Activated CD4-positive, alpha-beta T cell treated with anti-CD3 and anti-CD28 coated beads, Interleukin-2, Interleukin-6, amounts not matched to agents 100 ng/mL and 50 ng/mL, durations not matched to agents 16 hours and 8 hours (primary cell): ENCODE measurements at places on chromosomes 1 and 21.

DNA sequence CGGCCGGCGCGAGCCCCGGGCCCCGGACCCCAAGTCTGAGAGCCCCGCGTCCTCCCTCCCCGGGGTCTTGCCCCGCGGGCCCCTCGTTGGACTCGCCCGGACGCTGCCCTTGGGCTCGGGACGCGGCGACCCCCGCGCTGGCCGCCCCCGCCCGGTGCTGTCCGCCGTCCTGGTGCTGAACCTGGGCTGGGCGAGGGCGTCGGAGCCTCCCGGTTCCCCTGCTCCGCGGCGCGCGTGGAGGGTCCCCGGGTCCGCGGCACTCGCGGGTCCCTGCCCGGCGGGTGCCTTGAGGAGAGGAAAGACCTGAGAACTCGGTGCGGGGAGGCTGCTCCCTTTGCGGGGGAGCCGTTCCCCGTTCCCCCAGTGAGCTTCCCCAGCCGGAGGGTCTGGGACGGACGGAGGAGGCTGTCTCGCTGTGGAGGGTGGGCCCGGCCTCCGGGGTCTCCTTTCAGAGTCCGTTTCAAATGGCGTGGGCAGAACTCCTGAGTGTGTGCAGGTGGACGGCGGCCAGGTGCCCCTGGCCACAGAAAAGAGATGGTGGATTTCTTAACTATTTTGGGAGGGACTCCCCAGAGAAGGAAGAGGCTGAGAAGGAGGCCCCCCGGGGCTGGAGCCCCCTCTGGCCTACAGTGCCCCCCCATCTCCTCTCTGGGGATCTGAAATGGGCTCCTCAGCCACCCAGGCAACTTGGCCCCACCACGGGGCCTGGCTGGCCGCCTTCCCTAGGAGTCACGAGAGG is 595 bp downstream of the GABRD start:
- no peak for DNase-seq

GRCh38 chr1:100511058-100511457 is 26.9 kb upstream of the GPR88 start:
- no peak for DNase-seq

- no peak for DNase-seq
Observed at GRCh38 chr21:40377135-40377534, 469.8 kb downstream of the DSCAM start.

DNA sequence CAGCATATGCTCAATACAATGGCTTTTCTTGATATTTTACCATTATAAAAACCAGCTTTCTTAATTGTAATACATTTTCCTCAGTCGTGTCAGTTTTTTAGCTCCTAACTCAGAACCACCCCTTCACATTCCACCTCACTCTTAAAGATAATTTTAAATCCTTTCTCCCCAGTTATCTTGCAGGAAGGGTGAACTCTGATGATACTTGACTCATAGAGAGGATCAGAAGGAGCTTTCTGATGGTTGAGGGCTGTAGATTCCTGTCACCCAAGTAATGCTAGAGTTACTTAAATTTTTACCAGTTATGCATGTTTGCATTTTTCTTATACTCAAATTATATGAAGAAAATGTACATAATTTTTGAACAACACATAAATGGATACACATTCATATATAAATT is 233.7 kb downstream of the NCAM2 start:
- DNase-seq: no peak

GRCh38 chr1:153573351-153573750 is 7.7 kb upstream of the S100A2 start:
- no peak for DNase-seq

- no peak for DNase-seq
Observed at GRCh38 chr1:112325504-112325903, 70.5 kb upstream of the CTTNBP2NL start.

DNA sequence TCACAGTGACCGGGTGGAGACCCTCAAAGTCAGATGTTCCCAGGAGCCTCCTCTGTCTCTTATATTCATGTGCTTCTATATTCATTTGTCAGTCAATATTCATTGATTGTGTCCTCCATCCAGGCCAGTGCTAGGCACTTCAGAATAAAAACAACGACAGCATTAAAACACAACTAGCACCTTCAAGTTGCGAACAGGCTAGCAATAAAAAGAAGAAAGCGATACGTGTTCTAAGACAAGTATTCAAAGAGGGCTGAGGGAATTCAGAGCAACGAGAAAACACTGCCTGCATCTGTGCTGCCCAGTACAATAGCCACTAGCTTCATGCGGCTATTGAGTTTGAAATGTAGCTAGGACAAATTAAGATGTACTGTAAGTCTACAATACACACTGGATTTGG is 138.0 kb downstream of the PLXNA2 start:
- DNase-seq: no peak

- no peak for DNase-seq
Observed at GRCh38 chr1:7228252-7228961, 443.2 kb downstream of the CAMTA1 start.

DNA sequence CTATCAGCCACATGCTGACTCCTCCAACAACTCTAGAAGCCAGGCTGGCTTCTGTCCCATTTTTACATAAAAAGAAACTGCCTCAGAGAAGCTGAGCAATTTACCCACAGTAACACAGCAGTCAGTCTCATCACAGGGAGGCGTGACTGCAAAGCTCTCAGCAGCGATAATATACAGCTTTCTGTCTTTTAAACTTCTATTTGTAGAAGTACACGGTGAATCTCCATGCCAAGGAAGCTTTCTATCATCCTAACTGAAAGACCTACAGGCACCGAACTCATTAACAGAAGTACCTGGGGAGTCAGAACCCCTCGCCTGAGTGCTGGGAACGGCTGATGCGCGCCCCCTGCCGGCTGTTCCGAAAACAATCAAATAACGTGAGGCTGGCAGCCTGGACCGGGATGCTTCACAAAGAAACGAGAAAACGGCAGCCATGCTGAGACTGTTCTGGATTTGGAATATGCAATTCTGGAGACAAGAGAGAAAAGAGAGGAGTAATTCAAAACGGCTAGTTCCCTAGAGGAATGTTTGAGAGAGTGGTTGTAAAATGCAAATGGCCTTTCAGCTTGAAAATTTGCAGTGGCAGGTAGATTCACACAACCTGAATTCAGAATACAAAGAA is 43.5 kb upstream of the RAB4A start:
- peak; percentile 85 for DNase-seq

DNA sequence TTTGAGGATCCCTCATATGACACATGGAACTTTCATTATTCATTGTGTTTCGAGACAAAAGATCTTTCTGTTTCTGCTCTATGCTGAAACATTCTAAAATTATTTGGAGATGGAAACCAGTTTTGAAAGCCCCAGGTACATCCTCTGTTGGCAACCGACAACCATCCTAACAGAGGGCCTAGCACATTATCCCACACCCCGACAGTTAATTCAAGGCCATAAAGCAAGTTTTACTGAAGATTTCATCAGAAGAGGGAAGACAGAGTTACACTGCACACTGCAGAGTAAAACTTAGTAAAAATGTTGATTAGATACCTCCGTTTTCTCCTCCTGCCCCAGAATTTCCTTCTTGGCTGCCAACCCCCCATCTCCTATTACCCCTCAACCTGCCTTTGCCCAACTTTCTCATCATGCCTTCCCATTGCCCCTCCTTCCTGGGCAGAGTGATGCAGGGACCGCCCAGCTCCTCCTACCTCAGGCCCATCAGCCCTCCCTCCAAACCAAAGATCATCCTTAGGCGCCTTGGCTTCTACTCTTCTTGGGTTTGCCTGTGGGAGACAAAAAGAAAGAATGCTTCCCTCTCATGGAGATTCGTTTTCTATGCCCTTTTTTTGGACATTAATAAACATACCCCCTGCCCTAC is 52.9 kb upstream of the CITED4 start:
- DNase-seq: no peak

DNA sequence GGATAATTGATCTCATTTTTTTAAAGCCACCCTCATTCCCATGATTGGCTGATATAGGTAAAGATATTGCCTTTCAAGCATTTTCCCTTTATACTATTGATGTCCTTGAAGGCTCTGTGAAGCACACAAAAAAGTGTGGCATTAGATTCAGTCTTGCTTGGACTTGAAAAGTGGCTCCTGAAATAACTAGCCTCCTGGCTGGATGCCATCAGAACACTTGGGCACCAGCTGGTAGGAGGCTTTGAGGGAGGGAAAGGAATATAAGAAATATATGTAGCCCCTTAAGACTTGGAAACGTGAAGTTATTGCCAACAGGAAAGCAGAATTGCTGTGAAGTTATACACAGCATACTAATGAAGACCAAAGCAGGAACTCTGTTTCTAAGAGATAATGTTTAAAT is 14.1 kb downstream of the MTR start:
- DNase-seq: no peak

DNA sequence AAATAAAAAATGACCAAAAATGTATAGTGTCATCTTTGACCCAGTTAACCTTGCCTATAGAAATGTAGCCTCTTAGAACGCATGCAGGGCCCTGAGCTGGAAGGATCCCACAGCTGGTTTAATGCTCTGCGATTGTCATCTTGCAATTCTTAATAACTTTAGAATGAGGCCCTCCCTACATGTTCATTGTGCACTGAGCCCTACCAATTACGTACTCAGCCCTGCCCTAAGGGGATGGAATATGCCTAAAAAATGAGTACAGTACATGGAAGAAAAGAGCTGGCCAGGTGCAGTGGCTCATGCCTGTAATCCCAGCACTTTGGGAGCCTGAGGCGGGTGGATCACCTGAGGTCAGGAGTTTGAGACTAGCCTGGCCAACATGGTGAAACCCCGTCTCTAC is 57.8 kb upstream of the BCAR3 start:
- no peak for DNase-seq

- DNase-seq: peak; percentile 84
Observed at GRCh38 chr1:28882009-28882628, 32.2 kb upstream of the EPB41 start.

DNA sequence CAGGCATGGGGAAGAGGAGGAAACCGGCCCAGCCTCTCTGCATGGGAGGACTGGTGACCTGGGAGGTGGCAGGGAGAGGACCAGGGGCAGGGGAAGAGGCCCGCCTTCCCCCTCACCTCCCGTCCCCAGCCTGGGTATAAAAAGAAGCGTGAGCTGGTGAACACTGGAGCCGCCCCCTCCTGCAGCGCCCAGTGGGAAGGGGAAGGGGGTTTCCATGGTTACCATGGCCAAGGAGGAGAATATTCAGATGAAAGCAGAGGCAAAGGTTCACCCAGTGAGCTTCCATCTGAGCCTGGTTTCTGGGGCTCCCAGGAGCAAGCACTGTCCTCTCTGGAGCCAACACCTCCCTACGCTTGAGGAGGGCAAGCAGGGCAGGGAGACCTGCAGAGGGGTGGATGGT is 54.9 kb downstream of the ACOT7 start:
- no peak for DNase-seq

DNA sequence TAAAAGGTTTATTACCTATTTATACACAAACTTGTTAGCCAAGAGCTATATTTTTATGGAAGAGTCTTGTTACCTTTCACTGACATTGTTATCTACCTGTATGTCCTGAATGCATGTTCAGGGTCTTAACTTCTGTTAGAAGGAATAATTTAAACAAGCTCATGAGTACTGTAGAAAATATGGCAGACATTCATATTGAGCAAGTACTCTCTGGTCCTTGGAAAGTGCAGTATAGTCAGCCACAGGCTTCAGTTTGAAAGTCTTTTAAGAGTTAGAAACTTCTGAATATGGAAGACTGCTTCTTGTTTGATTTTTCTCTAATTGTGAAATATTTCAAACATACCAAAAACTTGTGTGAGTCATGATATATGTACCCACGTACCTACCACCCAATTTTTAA is 16.6 kb downstream of the DIP2A start:
- DNase-seq: no peak

- DNase-seq: no peak
Observed at GRCh38 chr21:41687633-41688032, 79.2 kb downstream of the RIPK4 start.

GRCh38 chr1:66283622-66284041 is 250.3 kb upstream of the SGIP1 start:
- peak; percentile 90 for DNase-seq

GRCh38 chr1:34406377-34406776 is 229.7 kb downstream of the C1orf94 start:
- DNase-seq: no peak

DNA sequence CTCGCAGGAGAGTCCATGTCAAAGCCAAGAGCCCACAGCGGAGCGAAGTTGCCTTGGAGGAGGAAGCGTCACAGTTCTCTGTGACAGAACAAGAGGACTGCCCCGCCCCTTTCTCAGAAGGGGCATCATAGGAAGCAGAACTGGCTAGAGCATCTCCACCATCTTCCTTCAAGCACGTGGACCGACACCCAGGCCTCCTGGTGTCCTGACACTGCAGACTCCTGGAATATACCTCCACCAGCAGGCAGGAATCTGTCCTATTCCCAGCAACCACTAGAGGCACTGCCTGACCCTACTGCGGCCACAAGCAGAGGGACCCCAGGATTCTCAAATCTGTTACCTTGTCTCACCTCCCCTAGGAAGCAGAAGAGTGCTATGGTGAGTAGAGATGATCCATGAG is 37.8 kb downstream of the GPA33 start:
- DNase-seq: no peak

GRCh38 chr1:237205400-237206064 is 163.5 kb downstream of the RYR2 start:
- DNase-seq: no peak

DNA sequence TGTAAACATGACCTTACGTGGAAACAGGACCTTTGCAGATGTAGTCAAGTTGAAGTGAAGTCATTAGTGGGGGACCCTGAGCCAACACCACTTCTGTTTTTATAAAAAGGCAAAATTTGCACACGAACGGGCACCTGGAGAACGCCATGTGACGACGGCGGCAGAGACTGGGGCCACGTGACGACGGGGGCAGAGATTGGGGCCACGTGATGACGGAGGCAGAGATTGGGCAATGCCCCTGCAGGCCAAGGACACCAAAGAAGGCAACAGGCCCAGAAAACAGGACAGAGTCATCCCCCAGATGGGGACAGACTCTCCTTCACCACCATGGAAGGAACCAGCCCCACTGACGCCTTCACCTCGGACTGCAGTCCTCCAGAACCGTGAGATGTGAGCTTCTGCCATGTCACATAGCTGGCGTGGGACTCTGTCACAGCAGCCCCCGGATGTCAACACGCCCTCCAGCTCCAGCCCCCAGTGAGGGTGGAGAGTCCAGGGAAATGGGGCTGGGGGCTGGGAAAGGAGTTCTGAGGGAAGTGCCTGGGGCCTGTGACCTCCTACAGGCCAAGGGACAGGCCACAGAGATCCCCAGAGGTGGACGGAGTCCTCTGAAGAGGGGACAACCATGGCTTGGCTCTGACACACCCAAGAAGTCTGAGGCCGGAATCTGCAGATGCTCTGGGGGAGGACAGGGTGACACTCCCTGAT is 4.0 kb downstream of the KRTAP12-4 start:
- DNase-seq: no peak

- no peak for DNase-seq
Observed at GRCh38 chr1:102901996-102902395, 206.3 kb downstream of the COL11A1 start.
